ENCODE measurements at places on chromosomes 3 and 15.

DNA sequence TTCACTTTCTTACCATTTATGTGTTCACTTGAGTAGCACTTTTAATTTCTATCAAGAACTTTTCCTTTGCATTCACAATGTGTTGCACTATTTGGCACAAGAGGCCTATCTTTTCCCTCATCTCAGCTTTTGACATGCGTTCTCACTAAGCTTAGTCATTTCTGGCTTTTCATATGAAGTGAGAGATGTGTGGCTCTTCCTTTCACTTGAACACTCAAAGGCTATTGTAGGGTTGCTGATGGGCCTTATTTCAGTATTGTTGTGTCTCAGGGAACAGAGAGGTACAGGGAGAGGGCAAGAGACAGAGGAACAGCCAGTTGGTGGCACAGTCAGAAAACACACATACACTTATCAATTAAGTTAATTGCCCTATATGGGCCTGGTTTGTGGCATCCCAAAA lies 127.4 kb upstream of the MLF1 start:
- DNase-seq: no peak

DNA sequence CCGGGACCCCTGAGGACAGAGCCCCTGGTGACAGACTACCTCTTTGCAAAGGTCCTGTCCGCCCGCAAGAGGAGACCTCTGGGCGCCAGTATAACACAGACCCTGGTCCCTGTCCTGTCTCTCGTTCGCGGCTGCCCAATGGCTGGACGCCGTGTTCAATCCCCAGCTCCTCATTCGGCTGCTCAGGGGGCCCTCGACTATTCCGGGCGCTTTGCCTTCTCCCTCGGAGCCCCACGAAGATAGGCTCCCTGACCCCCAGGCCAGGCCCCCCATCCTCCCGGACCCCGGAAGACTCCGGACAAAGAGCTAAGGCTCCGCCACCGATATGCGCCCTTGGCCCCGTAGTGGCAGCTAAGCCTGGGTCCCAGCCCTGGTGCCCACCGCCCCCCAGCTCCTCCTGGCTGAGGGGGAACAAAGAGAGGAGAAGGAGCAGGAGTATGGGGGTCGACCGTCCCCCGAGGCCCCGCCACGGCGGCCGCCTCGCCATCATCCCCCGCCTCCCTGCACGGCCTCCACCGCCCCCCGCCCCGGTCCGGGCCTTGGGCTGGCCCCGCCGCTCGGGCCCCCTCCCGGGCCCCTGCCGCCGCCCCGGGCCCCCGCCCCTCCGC lies 437 bp downstream of the CELSR3 start:
- no peak for DNase-seq

- DNase-seq: no peak
Observed at GRCh38 chr15:48617619-48618018, 27.9 kb downstream of the FBN1 start.

DNA sequence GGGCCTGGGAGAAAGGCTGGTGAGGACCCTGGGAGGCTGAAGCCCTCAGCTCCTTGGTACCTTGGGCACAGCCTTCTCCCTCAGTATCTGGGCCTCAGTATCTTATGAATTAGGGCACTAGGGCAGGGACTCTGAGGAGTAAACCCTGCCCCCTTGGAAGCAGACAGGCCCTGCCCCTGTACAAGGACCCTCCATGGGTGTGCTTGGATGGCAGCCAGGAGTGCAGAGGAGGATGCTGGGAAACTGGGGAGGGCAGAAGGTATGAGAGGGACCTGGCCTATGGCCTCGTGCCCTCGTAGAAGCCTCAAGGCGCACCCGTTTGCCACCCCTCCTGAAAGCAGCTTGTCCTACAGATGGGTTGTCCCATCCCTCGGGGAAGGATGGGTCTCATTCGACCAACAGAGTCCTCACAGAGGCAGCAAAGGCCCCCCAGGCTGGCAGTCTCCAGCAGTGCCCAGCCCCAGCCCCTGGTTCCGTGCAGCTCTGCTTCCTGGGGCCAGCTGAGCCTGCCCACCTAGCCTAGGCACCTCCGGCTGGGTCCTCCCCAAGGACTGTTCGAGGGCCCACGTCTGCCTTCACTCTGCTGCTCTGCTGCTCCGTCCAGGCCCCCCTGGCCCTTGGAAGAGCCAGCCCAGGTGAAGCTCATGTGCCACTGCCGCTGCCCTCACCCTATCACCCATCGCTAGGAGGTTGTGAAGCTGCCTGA lies 15.3 kb upstream of the SEMA3F start:
- DNase-seq: no peak

- no peak for DNase-seq
Observed at GRCh38 chr3:155232605-155233004, 60.9 kb downstream of the STRIT1 start.

DNA sequence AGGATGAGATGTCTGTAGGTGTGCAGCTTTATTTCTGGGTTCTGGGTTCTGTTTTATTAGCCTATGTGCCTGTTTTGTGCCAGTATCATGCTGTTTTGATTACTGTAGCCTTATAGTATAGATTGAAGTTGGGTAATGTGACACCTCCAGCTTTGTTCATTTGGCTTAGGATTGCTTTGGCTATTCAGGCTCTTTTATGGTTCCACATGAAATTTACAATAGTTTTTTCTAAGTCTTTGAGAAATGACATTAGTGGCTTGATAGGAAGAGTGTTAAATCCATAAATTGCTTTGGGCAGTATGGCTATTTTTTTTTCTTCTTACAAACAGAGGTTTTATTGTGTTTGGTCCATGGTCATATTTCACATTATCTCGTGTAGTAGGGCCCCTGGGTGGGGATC lies 285.8 kb upstream of the GADL1 start:
- DNase-seq: no peak

DNA sequence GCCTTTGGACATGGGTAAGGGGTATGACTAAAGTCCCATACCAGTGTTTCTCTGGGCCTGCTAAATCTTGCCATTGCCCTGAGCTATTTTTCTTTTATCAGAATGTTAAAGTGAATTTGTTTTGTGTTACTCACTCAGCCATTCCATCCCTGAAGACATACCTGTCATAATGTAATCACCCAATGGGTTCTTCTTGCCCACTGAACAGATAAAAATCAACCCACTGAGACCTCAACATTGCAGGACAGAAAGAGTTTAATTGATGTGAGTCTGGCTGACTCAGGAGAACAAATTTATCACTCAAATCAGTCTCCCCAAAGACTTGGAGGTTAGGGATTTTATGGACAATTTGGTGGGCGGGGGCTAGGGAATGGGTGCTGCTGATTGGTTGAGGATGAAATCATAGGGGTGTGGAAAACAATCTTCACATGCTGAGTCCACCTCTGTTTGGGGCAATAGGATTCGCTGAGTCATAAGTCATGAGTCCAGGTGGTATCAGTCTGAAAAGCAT lies 47.4 kb downstream of the ILDR1 start:
- DNase-seq: no peak

DNA sequence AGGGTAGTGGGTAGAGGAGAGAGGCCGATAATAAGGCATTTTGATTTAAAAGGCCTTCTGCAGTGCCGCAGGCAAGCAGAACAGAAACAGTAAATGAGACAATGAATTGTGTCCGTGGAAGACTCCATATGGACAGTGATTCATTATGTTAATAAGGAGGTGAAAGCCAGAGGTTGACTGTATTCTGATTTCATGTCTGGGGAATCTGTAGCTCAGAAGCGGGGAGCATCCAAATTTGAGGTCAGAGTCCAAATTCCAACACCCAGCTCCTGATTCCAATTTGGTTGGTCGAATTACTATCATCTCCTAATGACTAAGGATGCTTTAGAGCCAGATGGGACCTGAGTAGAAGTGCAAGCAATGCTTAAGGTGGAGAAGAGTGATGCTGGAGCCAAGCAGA lies 1.0 kb upstream of the TBC1D21 start:
- no peak for DNase-seq

DNA sequence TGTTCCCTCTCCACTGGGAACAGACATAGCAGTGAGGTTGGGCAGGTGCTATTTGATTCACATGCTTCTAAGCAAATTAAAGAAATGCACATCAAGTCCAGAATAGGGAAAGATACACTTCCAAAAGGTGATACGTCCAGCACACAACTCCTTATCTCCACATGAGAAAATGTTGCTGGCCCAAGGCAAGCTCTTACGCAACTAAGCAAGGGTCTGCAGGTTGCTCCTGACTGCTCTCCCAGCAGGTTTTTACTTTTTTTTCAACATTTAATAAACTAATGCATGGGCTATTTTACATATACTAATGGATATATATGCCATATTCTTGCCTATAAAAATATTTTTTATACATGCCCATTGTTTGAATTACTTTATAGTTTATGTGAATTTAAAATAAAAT lies 818.5 kb upstream of the ROBO1 start:
- no peak for DNase-seq

- DNase-seq: no peak
Observed at GRCh38 chr15:80210611-80211573, 41.1 kb downstream of the CTXND1 start.

DNA sequence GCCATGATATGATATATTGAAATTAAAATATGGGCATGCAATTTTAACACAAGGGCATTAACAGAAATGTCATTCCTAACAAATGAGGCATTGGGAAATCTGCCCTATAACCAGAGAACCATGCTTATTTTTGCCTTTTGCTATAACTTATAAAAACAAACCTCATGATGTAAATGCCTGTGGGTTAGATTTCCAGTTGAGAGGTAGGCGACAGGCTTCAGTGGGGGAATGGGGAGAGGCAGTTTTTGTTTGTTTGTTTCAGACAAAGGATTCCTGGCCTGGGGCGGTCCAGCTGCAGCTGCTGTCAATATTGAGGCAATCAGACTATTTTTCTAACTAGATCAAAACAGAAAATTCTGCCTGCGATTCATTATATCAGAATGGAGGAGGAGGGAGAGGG lies 490.4 kb upstream of the CFAP20DC start:
- no peak for DNase-seq

- DNase-seq: no peak
Observed at GRCh38 chr3:172181932-172182586, 142.7 kb downstream of the FNDC3B start.

GRCh38 chr3:44235604-44236484 lies 5.8 kb upstream of the TOPAZ1 start:
- peak; percentile 47 for DNase-seq

- DNase-seq: no peak
Observed at GRCh38 chr15:101434032-101434920, 55.2 kb downstream of the PCSK6 start.

DNA sequence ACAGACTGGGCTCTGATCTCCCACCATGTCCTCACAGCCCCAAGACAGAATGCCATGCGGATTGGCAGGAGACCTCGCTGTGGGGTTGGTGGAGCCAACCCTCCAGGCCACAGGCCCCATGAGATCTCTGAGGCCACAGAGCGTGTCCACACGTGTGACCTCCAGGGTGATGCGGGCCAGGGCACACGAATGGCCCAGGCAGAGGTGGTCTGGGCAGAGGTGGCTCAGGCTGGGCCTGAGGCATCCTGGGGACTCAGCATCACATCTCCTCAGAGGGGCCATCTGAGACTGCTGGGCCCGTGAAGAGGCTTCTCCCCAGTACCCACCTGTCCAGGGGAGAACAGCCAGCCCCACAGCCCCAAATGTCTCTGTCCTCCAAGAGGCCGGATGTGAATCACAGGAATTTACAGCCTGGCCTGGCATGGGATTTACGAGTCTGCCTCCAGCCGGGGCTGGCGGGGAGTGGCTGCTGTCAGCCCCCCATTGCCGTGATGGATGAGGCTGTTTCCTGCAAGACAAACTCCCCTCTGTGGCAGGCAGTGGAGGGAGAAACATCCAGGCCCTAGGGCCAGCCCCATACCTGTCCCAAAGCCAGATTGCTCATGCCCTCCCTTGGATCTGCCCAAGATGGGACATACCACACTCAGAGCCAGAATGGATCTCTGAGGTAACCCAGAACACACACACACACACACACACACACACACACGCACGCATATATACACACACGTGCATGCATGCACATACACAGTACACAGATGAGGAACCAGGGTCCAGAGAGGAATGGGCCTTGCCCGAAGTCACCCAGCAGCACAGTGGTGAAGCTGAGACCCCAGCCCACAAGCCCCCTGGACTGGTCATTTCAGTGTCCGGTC lies 208.3 kb downstream of the TBC1D2B start:
- no peak for DNase-seq

DNA sequence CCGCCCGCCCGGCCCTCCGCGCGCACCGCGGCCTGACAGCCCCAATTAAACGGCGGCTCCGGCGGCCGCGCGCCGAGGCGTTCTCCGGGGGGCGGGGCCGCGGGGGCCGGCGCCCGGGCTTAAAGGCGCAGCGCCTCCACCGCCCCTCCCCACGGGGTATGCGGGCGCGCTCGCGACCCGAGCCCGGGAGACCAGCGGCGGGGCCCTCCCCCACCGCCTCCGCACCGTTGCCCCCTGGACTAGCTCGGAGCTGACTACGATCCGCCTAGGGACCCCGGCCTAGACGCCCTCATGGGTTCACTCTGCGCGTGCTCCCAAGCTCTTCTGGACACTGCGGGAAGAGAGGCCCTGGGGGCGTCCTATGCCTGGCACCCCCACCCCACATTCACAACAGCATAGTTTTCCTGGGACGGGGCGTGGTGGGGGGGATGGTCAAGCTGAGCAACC lies at the start of gene DUSP7:
Gene DUSP7, minus strand, starts transcription at position 51 of the 447 bp plus-strand sequence. CDS start 205 bp downstream, outside the sequence.
- peak; percentile 85 for DNase-seq

- no peak for DNase-seq
Observed at GRCh38 chr3:23550402-23550801, 255.4 kb upstream of the UBE2E1 start.

GRCh38 chr3:183959214-183959613 lies 58.5 kb downstream of the ABCC5 start:
- DNase-seq: no peak

- no peak for DNase-seq
Observed at GRCh38 chr15:99565049-99565298, 810 bp upstream of the MEF2A start.

DNA sequence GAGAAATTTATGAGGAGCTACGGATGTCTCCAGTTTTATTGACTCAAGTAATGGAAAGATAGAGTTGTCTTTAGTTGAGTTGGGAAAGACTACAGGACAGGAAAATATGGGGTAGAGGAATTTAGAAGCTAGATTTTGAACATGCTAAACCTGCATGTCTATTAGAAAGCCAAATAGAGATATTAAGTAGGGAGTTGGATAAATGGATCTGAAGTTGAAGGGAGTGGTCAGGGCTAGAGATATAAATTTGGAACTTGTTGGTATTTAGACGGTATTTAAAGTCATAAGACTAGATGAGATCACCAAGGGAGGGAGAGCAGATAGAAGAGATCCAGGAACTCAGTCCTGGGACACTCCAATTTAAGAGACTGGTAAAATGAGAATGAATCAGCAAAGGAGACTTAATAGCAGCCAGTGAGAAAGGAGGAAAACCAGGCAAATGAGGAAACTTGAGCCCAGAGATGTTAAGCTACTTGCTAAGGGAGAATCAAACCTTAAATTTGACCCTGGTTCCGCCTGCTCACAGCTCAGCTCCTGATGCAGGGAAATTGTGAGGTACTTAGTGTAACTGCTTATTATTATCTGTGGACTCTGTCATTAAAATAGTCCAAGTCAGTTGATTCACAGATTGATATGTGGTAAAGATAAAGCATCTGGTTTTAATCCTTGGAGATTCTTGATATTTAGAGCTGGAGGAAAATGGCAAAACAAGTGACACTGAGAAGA lies 35.8 kb downstream of the ABI3BP start:
- no peak for DNase-seq
